ENCODE measurements at places on chromosomes 7 and 10.

- no peak for DNase-seq
Observed at GRCh38 chr7:156897673-156898072, 4.7 kb upstream of the LMBR1 start.

GRCh38 chr10:125015356-125015944 lies 73.5 kb downstream of the ZRANB1 start:
- DNase-seq = no peak

DNA sequence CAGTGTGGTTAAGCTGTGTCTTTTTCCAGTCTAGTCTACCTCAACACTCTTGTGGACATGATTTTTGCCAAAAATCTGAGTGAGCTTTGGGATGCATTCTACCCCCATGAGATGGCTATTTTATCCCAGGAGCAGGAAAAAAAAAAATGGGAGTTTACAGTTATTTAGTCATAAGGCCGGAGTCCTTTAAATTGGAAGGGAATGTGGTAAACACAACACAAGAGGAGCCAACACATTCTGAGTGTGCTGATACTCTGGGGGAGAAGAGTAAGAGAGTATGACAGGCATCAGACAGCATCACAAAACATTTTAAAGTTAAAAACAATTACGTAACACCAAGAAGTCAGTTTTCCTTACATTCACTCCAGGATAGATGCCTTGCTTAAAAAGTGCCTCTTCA lies 46.1 kb downstream of the C1GALT1 start:
- no peak for DNase-seq

DNA sequence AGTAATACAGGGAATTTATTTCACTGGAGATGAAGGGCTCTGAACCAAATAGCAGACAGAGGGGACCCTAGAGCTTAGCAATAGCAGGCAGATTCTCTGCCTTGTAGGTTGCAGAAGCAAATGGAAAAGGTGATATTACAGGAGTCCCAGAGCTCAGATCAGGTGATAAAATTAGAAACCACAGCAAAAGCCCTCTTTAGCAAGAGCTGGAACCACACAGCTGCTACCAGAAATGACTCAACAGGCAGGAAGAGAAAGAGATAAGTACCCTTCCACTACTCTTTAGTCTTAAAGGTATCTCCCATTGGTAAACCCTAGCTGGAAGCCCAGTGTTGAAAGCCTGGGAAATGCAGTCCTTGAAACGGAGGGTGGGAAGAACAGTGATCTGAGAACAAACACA lies 535.6 kb upstream of the GHITM start:
- DNase-seq = no peak

DNA sequence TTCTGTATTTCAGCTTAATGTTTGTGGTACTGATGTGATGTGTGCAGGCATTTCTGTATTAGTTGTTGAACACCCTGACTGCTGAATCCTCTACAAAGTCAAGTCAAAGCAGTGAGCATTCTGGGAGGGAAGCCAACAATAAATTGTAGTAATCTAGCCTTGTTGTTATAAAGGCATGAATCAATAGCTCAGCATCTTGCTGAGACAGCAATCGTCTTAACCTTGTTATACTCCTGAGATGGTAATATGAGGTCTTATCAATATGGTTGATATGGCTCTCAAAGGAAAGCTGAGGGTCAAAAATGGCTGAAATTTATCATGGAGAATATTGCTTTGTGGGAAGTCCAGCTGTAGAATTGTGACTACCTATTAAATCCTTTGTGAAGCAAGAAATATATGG lies 299.4 kb downstream of the DNAJB9 start:
- DNase-seq = no peak

- no peak for DNase-seq
Observed at GRCh38 chr7:132614428-132615318, 38.4 kb upstream of the PLXNA4 start.

- DNase-seq = no peak
Observed at GRCh38 chr7:66453340-66453739, 175.3 kb upstream of the KCTD7 start.

GRCh38 chr10:77306666-77307065 lies 330.9 kb downstream of the KCNMA1 start:
- DNase-seq = no peak

DNA sequence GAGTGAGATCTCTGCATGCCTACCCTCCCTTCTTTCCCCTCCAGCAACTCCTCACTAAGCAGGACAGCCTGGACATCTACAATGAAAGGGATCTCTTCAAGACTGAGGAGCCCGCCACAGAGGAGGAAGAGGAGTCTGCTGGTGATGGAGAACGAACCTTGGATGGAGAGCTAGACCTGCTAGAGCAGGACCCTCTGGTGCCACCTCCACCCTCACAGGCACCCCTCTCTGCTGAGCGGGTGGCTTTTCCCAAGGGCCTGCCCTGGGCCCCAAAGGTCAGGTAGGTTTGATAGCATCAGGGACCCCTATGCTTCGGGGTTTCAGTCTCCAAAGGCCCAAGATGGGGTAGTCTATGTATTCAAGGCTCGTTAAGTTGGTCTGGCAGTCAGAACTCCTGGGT lies 23.9 kb downstream of the STRIP2 start:
- DNase-seq = no peak

DNA sequence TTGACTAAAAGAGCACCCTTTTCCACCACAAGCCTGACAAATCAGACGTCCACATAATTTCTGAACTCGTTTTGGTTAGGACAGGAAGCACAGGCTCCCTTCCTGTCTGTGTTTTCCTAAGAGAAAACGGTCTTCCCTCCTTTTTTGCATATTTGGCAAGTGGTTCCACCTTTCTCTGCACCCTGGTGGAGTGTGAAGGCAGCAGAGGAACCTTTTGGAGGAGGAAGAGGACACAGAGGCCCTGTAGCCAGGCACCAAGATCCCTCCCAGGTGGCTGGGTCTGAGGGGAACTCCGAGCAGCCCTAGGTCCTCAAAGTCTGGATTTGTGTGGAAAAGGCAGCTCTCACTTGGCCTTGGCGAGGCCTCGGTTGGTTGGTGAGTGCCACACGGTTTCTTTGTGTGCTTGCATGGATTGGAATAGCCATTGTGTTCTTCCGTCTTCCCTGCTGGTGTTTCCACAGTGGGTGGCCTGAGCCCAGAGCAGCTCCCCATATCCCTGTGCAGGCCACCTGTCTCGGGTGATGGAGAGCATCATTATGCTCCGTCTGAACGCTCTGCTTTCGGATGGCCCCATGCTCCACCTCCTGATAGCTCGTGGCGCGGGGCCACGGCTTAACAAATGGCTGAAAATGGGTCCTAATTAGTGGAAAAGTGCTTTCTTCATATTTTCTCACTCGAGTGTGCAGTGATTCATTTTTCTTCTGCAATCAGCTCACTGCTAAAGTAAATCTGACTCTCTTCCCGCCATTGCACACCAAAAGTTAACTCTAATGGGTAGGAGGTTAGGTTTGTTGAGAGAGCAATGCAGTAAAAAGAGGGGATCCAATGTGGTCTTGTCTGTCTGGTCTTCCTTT lies 4.2 kb downstream of the IKZF1 start:
- DNase-seq = no peak

GRCh38 chr10:62093863-62094291 lies 174.8 kb downstream of the RTKN2 start:
- DNase-seq = no peak

DNA sequence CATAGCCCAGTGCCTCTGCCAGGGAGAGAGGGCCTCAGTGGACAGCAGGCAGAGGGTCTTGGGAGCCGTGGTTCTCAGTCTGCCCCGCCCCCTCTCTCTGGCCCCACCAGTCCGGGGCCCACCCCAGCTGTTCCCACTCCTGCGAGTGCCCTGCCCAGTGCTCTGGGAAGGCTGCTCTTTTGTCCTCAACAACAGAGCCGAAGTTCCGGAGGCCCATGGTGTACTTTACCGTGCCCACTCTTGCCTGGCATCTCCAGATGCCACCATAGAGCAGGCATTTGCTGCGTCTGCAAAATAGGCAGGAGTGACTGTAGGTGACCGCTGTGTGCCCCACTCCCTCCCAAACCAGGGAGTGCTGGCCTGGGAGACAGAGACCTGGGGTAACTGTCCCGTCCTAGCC lies 29.3 kb upstream of the PCBD1 start:
- DNase-seq = no peak

DNA sequence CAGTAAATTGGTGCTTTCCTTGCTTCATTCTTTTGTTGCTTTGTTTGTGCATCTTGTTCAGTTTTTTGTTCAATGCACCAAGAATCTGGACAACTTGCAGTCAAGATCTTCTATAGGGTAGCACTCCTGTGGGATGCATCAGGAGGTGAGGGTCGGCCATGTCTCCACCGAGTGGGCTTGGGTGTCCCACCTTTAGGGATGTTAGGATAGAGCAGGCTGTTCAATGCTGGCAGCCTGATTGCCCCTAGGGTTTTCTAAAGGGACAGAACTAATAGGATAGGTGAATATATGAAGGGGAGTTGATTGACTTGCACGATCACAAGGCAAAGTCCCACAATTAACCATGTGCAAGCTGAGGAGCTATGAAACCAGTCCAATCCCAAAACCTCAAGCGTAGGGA lies 109.9 kb downstream of the GLRX3 start:
- DNase-seq = no peak

- no peak for DNase-seq
Observed at GRCh38 chr10:77011874-77012811, 625.5 kb downstream of the KCNMA1 start.

DNA sequence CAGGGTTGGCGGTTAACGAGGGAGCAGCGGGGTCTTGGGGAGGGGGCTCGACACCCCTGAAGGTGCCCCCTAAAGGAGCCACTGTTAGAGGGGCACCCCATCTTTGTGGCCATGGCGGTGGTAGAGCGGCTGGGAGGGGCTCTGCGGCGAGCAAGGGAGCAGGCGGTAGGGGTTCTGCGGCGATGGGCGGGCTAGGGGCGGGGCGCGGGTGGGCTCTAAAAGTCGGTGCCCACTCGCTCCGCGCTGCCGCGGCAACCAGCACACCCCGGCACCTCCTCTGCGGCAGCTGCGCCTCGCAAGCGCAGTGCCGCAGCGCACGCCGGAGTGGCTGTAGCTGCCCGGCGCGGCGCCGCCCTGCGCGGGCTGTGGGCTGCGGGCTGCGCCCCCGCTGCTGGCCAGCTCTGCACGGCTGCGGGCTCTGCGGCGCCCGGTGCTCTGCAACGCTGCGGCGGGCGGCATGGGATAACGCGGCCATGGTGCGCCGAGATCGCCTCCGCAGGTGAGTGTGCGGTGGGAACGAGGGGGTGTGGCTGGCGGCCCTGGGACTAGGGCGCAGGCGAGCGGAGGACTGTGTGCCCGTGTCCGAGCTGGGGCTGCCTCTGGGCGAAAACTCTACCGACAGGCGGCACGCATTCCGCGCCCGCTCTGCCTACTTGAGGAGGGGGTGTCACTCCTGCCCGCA lies at the start of gene MEST:
Gene MEST, plus strand, starts transcription at position 245 of the 682 bp plus-strand sequence. Its CDS starts 229 bp downstream, at position 474.
- no peak for DNase-seq

DNA sequence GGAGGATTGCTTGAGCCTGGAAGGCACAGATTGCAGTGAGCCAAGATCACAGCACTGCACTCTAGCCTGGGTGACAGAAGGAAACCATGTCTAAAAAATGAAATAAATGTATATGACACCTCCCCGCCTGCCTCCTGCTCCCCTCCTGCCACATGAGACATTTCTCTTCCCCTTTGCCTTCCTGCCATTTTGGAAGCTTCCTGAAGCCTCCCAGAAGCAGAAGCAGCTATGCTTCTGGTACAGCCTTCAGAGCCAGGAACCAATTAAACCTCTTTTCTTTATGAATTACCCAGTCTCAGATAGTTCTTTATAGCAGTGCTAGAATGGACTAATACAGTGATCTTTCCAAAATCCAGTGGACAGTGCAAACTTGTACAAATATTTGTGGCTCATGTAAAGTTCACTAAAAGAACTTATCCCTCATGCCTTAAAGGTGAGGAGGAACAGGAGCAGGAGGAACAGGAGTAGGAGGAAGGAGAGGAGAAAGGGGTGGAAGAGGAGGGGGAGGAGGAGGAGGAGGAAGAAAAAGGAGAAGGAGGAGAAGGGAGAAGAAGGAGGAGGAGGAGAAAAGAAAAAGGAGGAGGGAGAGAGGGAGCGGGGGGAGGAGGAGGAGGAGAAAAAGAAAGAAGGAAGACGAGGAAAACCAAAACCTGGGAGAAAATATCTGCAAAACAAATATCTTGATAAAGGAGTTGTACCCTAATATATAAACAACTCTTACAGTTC lies 2.8 kb upstream of the ABI1 start:
- DNase-seq = no peak

GRCh38 chr7:85823396-85824080 lies 636.7 kb upstream of the SEMA3D start:
- DNase-seq = no peak

All from stimulated activated CD8-positive, alpha-beta memory T cell treated with anti-CD3 and anti-CD28 coated beads, Interleukin-2, amount 100 ng/mL, for 1 hour (primary cell).